Activated CD8-positive, alpha-beta memory T cell treated with anti-CD3 and anti-CD28 coated beads for 1 hour (primary cell): ENCODE measurements at places on chromosomes 16 and 17.

DNA sequence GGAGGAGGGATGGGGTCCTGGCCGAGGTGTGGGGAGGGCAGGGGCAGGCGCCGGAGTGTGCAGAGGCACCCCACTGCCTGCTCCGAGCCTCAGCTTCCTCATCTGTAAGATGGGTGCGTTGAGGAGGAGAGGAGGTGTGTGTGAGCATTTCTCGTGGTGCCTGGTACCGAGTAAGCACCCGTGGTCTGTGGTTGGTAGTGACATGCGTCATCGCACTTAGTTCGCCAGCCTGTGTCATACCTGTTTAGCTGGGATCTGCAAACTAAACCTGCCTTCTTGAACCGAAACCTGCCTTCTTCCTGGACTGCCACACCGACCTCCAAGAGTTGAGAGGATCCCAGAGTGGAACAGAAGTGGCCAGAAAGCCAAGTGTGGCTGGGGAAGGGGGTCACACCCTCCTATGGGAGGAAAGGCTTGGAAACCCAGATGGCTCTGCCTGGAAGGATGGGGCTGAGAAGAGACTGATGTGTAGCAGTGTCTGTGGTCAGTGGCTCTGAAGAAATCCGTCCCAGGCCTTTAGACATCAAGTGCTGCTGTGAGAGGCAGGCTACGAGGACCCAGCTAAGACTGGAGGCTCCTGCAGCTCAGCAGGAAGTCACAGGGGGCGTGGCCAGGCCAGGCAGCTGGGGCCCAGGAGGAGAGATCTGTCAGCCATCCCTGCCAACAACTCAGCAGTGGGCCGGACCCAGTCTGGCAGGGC is 162.6 kb upstream of the PLCG2 start:
- DNase-seq: peak; percentile 54

DNA sequence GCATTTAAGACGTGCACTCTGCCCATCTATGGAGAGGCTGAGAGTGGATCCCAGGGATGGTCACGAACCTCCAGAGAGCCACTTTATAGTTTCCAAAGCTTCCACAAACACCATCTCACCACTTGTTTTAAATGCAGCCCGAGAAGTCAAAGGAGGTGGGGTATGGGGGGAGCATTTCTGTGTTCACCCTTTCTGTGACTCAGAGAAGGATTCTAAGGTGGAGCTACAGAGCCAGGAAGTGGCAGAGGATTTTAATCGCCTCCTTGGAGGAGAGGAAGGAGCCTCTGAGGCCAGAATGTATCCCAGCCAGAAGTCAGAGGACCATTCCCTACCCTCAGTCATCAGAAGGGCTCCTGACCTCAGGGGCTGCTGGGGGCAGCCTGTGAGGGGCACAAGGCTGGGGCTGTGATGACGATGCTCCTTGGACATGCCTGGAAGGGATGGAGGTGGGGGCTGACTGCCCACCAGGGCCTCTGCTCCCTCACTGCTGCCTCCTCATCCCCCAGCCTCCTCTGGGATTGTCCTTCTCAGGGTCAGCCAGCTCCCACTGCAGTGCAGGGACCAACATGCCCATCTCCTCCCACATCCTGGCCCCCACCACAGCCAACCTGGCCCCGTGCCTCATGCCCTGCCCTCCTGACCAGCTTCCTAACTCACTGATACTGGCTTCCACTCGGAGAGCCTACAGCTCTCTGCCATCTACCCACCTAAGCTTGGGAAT is 2.8 kb downstream of the XYLT2 start:
- DNase-seq: no peak

- peak; percentile 39 for DNase-seq
These were observed 757 bp downstream of the ORMDL3 start for GRCh38 chr17:39926588-39927100.

DNA sequence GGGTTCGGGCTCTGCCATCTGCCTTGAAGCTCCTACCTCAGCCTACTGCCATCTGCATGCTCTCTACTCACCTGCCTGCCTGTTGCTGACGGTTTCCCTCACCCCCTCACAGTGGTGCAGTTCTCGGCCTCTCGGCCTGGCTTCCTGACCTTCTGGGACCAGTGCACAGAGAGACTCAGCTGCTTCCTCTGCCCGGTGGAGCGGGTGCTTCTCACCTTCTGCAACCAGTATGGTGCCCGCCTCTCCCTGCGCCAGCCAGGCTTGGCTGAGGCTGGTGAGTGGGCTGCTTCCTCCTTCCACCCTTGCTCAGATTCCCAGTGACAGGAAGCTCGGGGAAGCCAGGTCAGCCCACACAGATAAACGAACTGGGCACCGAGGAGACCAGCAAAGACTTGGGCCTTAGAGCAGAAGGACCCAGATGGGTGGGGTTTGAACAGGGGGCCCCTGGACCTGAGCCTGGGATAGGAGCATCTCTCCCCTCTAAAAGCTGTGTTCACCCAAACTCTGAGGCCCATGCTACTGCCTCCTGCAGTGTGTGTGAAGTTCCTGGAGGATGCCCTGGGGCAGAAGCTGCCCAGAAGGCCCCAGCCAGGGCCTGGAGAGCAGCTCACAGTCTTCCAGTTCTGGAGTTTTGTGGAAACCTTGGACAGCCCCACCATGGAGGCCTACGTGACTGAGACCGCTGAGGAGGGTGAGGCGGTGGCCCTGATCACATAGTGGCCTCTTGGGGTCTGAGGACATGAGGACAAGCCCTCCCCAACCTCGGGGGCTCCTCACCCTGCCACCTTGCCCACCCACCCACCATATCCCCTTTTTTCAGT is 16.4 kb downstream of the RIPOR1 start:
- no peak for DNase-seq

DNA sequence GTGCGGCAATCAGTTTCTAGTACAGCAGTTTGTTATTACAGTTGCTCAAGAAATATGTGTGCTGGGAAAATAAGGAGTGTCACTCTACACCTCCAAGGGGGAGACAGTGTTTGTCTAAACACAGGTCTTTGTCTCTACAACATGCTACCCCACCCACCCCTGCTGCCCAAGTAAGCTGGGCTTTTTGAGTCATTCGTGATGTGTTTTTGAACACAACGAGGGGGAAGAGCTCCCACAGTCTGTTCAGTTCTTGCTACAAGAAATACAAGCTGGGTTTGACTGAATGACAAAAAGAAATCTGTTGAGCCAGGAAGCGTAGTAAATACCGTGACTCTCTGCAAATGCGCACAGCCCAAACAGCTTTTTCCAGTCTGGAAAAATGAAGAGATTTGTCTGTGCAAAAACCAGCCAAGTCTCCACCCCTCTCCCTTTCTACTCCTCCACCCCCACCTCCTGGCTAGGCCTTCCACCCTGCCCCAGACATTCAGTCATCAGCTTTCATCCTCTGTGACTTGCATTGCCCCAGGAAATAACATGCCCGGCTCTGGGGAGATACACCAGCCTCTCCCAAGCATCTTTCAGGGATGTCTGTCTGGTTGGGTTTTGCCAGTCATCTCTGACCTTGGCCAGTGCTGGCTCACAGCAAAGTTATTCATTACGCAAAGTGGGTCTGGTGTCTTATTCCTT is 25.7 kb downstream of the CHD9 start:
- DNase-seq: no peak

DNA sequence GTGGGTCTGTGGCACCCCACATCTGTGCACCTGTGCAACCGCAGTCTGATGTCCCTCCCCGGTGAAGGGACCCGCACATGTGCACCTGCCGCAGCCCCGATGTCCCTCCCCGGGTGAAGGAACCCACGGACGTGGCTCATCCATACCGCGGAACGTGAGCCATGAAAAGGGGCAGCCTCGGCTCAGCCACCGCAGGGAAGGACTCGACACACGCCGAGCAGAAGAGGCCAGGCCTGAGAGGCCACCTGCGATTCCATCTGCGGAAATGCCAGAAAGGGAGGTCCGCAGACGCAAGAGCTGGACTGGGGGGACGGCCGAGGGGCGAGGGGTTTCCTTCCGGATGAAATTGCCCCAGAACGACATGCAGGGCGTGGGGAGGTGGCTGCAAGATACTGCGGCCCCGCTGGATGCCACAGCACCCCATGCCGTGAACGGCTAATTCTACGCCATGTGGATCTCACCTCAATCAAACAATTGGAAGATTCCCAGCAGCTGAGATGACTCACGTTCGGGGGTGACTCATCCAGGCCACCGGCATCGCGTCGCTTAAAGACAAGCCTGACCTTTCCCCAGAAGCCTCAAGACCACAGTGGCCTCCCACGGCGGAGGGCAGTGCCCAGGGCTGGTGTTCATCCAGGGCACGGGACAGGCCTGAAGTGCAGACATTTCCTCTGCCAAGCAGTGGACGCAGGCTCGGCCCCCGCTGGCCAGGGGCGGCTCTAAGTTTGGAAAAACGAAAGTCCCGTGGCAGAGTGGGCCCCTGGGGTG is 21.0 kb downstream of the SOX8 start:
- peak; percentile 34 for DNase-seq

DNA sequence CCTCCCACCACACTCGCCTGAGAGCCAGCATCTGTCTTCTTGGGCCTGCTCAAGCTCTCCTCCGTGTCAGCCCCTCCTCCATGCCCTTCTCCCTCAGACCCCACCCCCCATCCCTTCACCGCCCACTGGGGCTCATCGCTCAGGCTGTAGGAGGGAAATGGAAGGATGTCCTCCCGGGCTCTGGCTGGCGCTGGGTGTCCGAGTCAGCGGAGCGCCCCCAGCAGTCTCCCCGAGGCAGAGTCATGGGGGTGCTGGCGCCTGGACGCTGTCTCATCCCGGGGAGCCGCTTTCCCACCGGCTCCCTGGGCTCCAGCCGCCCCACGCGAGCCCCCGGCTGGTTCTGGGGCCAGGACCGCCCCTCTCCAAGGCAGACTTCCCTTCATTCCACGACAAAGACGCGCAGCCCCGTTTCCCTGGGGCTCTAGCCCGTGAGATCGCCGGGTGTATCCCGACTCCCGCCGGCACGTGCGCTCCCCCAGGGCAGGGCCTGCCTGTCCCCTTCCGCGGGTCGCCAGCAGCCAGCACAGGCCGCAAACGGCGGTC is 428 bp upstream of the ANTKMT start:
- no peak for DNase-seq

DNA sequence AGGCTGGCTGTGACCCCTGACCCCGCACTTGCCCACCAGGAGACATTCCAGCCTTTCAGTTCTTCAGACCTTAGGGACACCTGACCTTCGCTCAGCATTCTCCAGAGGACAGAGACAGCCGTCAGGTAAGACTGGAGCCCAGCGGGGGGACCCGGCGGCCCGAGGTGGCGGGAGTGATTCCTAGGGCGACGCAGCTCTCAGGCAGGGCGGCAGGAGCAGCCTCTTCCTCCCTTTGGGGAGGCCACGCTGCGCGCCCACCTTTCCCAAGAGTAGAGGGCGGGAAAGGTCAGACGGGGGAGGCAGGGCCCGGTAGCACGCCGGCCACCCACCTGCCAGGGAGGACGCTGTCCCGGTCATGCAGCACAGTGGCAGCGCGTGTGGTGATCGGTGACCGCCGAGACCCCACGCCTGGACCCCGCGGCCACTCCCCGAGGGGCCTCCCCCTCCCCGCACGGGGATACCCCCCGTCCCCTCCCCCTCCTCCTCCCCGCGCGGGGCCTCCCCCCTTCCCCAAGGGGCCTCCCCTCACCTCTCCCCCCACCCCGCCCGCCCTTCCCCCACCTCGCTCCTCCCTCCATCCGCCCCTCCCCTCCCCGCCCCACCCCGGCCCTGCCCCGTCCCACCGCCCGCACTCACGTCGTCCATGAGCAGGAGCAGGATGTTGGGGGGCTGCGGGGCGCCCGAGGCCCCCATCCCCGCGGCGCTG is 472 bp downstream of the GALNS start:
- no peak for DNase-seq

- no peak for DNase-seq
These were observed 24.0 kb downstream of the RNF213 start for GRCh38 chr17:80284631-80285030.

DNA sequence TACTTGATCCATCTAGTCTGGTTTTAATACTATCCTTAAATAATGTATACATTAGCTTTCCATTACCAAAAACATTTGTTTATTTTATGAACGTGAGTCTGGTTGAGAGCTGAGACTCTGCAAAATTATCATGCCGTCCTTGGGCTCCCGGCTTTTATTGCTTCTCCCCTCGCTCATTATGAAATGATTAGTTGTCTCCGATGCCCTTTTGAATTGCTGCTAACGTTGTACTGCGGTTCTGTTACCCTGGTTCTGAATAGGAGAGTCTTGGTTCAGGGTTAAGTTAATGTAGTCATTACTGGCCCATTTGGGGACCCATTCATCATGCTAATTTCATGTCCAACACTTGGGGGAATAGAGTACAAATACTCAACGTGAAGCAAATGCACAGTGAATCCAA is 12.8 kb downstream of the XYLT1 start:
- no peak for DNase-seq

- no peak for DNase-seq
These were observed 18.6 kb downstream of the FLOT2 start for GRCh38 chr17:28878981-28879380.

GRCh38 chr16:79560318-79560717 is 40.2 kb downstream of the MAF start:
- DNase-seq: no peak

DNA sequence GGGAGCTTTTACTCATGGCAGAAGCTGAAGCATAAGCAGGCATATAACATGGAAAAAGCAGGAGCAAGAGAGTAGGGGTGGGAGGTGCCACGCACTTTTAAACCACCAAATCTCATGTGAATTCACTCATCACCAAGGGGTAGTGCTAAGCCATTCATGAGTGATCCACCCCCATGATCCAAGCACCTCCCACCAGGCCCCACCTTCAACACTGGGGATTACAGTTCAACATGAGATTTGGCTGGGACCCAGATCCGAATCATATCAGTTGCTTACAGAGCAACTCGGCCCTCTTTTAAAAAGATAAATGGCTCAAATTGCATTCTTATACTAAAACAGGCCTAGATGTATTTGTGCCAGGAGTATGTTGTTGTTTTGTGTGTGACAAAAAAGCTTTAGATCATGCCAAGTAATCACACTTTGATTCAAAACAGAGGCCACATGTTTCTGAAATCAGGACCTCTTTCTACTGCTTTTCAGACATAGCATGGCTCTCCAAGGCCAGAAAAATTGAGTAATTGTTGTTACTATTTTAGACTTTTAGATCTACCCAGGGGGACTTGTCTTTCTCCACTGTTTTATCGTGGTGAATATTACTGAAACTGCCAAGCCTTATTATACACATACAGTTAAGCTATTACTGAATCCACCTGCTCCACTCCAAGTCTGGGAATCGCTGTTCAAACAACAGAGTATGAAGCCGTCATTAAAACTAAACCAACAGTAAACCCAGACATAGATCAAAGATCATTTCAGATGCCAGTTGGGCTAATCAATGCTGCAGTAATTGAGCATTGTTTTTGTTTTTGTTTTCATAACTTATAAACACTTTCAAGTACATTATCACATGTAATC is 163.3 kb downstream of the KCNJ2 start:
- DNase-seq: no peak

GRCh38 chr17:56887105-56887504 is 26.7 kb downstream of the TRIM25 start:
- DNase-seq: no peak

- peak; percentile 13 for DNase-seq
These were observed 611 bp downstream of the SMARCE1 start for GRCh38 chr17:40646791-40647623.

DNA sequence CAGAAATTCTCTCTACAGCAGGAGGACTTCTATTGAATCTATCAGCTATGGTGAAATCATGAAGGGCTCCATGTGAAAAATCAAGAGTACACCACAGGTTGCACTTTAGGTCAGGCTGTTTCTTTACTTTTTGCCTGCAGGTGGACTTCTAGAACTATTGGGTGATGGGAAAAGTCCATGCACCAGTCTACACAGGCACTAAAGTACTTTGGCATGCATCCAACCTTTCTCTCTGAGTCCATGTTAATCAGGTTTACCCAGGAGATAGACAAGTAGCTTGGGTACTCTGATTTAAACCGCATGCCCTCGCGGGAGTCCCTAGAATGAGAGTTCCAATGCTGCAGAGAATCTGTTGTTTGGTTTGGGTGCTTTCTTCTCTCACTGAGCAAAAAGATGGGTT is 9.1 kb upstream of the ANKFN1 start:
- DNase-seq: no peak

- DNase-seq: no peak
These were observed 1.2 kb downstream of the ZACN start for GRCh38 chr17:76079956-76080767.
